ENCODE measurements at places on chromosomes 5 and 9.

GRCh38 chr9:5448461-5449435, 1.6 kb upstream of the CD274 start:
- no peak for DNase-seq

DNA sequence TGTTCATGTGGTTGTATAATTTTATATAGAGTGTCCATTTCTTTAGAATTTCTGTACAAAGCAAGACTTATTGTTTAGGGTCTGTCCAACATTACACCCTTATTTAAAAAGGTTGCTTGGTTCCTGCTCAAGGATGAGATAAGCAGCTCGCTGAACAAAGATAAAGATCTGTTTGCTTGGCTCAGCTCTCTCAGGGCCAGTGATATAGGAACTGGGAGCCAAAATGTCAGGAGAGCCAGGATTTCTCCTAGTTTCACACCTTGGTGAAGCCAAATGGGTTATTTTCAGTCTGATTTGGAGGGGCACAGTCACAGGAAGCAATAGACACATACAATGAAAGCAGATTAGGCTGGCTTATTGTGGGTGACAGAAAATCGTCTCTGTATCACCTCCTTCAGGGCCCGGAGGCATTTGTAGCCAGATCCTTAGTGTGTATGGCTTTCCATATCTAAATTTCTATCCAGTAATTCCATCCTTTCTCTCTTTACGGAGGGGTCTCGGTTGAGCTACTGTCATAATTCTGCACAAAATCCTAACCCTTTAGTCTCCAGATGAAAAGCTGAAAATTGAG, 396.4 kb downstream of the TMEM232 start:
- no peak for DNase-seq

DNA sequence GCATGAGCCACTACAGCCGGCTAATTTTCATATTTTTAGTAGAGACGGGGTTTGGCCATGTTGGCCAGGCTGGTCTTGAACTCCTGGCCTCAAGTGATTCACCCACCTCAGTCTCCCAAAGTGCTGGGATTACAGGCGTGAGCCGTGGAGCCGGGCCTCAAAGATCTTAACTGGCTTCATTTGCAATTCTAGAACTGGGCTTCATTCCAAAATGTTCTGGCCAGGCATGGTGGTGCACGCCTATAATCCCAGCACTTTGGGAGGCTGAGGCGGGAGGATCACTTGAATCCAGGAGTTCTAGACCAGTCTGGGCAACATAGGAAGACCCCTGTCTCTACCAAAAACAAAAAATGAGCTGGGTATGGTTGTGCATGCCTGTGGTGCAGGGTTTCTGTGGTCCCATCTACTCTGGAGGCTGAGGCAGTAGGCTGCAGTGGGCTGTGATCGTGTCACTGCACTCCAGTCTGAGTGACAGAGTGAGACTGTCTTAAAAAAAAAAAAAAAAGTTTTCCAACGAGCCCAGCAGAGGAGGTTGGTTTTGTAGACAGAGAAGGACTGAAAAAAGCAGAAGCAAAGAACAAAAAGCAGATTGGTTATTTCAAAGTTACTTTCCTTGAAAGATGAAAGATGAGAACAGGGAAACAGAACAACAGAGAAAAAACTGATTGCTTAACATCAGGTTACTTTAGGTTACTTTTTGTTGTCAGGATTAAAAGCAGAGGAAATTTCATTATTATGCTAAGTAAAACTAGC, 78.2 kb downstream of the ANKRD55 start:
- peak; percentile 14 for DNase-seq

GRCh38 chr9:14747111-14747510, 24.6 kb upstream of the CER1 start:
- DNase-seq: no peak

- DNase-seq: no peak
These were observed 634.4 kb upstream of the WWC1 start for GRCh38 chr5:167657016-167657415.

GRCh38 chr9:88817628-88818027, 173.6 kb upstream of the S1PR3 start:
- DNase-seq: no peak

DNA sequence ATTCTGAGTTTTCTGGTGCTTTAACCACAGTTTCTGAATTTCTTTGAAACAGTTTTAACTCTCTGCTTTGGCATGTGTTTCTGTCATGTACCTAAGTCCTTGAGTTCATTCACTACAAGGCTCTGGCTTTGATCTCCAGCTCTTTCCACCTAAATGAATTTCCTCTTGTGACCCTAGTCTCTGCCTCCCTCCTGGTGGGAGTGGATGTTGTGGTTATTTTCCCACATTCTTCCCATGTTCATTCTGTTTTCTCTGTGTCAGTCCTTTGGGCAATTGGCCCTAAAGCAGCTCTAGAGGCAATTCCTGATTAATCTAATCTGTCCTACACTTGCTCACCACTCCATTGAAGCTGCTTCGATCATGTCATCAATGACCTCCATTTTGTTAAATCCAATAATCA, 28.4 kb upstream of the DPYSL3 start:
- no peak for DNase-seq

DNA sequence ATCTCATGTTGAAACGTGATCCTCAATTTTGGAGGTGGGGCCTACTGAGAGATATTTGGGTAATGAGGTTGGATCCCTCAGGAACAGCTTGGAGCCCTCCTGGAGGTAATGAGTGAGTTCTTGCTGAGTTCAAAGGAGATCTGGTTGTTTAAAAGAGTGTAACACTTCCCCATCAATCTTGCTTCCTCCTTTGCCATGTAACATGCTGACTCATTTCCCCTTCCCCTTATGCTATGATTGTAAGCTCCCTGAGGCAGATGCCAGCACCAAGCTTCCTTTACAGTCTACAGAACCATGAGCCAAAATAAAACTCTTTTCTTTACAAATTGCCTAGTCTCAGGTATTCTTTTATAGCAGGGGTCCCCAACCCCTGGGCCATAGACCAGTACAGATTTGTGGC, 352.3 kb downstream of the SLCO4C1 start:
- peak; percentile 18 for DNase-seq

GRCh38 chr5:123116058-123116457, 27.0 kb downstream of the PRDM6 start:
- DNase-seq: no peak

- no peak for DNase-seq
These were observed 160.4 kb downstream of the SPATA31D1 start for GRCh38 chr9:82148901-82149461.

GRCh38 chr5:168366116-168366515, 74.7 kb downstream of the WWC1 start:
- DNase-seq: no peak

GRCh38 chr9:134569626-134570025, 72.0 kb upstream of the COL5A1 start:
- DNase-seq: no peak

DNA sequence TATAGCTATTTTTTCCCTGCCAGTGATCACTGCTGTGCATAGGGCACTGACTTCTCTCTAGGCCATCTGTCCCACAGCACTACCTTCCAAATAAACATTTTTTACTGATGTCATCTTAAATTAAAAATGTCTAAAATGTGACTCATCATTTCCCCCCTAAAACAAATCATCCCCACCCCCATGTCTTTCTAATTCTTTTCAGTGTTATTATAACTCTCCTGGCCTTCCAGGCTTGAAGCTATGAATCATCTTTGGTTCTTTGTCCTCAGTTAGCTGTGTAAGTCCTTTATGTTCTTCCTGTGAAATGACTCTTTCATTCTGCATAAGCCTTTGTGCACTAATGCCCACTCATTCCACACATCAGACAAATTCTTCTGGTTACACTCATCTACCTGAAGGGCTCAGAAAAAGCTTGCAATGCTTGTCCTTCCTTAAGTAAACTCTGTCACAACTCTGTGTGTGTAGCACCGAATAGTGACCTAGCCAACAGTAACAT, 78.1 kb downstream of the CFAP95 start:
- no peak for DNase-seq

- DNase-seq: no peak
These were observed 87.4 kb upstream of the PCA3 start for GRCh38 chr9:76676857-76677256.

GRCh38 chr5:137822158-137822764, 45.4 kb upstream of the MYOT start:
- no peak for DNase-seq

DNA sequence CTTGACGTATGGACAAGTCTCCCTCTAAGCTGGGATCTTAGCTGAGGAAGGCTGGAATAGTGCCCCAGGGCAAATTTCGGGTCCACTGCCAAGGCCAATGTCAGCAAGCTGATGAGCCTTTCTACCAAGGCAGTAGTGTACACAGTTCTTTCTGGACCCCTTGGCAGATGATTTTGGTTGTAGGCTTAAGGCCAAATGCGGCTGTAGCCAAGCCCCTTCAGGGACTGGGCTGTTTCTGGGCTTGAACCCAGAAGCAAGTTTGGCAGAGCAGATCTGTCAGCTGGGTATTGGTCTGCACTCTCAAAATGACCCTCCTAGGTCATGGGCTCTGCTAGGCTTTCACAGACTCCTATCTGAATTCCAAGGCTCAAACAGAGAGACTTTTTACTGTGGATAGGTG, 121.6 kb downstream of the ADAMTSL1 start:
- no peak for DNase-seq

DNA sequence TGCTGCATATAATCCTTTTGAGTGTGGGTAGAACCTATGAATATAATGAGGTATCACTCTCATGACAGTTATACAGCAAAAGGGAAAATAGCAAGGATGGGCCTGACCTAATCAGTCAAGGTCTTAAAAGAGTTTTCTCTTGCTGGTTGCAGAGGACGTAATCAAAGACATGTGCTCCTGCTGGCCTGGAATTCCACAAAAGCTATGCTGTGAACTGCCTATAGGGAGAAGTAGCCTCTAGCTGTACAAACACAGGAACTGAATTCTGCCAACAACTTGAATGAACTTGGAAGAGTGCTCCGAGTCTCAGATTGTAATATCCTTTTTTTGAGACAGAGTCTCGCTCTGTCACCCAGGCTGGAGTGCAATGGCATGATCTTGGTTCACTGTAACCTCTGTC, 195.6 kb downstream of the PLK2 start:
- no peak for DNase-seq

- no peak for DNase-seq
These were observed 199.4 kb downstream of the ARRDC3 start for GRCh38 chr5:91183743-91184142.

DNA sequence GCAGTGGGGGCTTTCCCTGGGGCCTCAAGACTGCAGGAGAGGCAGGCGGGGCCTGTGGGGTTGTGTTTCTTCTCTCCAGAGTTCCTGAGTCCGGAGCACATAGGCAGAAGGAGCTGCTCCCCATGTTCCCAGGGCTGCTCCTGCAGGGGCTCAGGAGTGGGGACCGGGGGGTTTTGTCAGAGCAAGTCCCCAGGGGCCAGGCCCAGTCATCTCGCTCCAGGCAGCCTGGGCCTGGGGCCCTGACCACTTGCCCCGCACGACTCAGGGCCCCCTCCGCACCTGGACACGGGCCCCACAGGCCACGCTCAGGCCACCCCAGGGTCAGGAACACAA, 22.0 kb upstream of the SLC6A19 start:
- DNase-seq: no peak

DNA sequence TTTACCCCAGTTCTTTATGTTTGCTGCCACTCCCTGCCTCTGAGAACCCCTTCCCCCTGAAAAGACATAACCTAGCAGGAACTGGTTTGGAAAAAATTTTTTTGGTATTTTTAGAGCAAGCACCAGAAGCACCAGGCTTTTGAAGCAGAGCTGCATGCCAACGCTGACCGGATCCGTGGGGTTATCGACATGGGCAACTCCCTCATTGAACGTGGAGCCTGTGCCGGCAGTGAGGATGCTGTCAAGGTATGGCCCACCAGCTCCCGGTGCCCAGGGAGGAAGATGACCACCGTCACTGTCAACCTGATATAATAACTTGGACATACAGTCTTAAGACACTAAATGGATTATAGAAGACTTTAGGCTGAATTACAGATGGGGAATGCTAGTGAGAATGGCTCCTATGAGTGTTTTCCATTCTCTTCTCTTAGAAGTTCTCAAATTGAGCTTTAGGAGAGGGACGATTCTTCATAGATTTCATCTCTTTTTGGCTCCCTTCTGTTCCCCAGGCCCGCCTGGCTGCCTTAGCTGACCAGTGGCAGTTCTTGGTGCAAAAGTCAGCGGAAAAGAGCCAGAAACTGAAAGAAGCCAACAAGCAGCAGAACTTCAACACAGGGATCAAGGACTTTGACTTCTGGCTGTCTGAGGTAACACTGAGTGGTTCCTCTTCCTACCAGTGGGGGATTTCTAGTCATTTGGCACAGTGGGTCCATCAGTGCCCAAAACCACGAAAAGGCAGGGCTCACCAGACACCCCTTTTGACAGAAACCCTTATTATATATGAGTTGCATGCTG, 44.9 kb downstream of the DYNC2I2 start:
- DNase-seq: no peak

- no peak for DNase-seq
These were observed 403.1 kb upstream of the ZNF608 start for GRCh38 chr5:125149527-125149926.

DNA sequence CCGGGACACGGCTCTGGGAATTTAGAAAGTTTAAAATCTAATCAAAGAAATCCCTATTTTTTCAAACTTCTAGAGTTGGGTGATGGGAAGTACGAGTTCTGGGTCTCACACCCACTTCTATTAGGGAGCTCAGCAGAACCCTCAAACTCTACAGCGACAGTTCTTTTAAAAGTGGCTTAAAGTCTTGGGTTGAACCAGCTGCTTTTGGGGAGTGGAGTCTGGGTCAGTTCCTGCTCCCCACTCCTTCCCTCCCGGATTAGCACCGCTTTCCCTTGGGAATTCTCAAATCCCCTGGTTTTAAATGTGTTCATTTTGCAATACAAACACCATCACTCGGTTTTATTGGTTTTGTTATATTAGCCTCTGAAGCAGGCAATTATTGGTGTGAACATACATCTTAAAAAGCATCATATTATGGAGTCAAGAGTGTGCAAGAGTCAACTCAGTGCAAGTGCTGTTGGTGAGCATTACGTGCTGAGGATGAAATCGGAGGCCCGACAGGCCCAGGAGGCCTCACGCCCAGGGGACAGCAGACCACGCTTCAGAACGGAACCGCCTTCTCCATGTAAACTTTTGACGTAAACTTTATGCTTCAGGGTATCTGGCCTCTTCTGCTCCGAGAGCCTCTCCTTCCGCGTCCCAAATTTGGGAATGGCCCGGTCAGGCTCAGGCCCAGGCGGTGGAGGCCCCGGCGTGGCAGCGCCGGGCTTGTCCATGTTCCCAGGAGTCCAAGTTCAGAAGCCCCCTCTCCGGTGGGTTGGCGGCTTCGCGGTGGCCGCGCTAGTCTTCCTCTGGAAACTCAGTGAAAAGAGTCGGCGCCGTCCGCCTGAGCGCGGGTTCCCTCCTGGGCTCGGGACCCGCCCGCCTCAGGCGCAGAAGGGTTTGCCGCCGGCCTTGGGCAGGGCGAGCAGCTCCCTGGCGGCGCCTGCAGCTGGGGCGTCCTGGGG, 5.3 kb downstream of the IRX4 start:
- DNase-seq: no peak

GRCh38 chr9:128628471-128629048, 28.1 kb downstream of the DYNC2I2 start:
- DNase-seq: no peak

DNA sequence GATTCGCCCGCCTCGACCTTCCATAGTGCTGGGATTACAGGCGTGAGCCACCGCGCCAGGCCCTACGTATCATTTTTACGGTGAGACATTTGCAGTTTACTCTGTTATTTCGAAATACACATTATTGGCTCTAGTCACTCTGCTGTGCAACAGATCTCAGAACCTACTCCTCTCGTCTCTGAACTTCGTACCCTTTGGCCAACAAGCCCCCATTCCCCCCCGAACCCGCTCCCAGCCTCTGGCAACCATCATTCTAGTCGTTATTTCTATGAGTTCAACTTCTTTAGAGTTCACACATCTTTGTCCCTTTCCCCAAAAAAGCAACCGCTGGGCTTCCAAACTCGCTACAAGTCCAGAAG, 735 bp downstream of the PTGR1 start:
- no peak for DNase-seq

GRCh38 chr5:37979559-37979958, 139.7 kb upstream of the GDNF start:
- no peak for DNase-seq

Measured in GDM1 (cell line).